ENCODE measurements at places on chromosomes 5 and 9.
A peak's percentile ranks its signal among the peaks of the same experiment; 100 is the strongest.

DNA sequence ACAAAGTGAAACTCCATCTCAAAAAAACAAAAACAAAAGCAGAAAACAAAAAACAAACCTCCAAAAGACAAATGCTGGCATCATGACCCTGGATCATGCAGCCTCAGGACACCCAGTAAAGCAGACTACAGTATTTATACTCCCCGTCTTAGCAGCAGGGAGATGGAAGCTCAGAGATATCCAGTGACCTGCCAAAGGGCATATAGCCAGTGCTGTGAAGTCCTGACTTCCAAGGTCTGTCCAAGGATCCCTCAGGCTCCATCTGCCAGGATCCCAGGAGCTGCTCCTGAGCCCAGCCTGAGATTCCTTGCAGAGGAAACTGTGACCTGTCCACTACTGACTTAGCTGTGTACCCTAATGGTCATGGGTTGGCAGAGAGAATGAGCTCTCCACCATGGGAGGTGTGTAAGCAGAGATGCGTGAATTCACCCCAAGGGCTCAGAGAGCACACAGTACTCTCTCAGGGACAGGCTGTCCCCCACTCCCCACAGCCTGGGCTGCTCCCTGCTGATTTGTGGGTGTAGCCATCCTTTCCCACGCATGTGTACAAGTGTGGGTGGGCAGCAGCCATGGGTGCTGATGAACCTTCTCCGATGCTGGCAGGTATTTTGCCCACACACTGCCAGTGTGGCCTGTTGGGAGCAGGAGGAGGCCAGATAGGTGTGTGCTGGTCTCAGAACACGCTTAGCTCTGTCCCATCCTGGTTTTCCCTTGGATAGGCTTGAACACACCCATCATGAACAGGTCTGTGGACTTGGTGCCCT lies 2.1 kb upstream of the WNK2 start:
- DNase-seq, result no peak

DNA sequence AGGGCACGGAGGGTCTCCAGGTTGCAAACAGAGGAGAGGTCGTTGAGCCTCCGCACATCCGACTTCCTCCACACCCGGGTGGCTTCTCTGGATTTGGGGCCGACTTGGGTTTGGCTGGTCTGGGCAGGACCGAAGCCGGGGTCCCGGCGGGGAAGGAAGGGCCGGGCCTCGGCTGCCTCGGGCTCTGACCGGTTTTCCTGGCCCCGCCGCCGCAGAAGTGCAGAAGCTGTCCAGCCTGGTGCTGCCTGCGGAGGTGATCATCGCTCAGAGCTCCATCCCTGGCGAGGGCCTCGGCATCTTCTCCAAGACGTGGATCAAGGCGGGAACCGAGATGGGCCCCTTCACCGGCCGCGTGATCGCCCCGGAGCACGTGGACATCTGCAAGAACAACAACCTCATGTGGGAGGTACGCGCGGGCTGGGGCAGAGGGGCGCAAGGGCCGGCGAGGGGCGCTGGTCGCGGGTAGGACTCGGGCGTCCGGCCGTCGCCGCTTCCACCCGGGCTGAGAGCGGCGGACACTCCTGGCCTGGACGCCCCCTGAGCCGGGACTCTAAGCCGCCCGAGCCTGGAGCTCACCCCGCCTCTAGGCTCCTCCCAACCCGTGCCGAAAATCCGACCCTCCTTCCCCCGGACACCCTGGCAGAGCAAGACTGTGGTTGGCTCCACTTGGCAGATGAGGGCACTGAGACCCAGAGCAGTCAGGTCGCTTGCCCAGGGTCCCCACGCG lies 2.2 kb downstream of the PRDM12 start:
- no peak for DNase-seq

GRCh38 chr9:93308676-93309075 lies 124.7 kb downstream of the WNK2 start:
- DNase-seq, result no peak

- DNase-seq, result peak; percentile 6
Observed at GRCh38 chr9:69325409-69326212, 596 bp downstream of the ENTREP1 start.

- peak; percentile 11 for DNase-seq
Observed at GRCh38 chr9:89154651-89155336, 23.8 kb downstream of the SHC3 start.

- no peak for DNase-seq
Observed at GRCh38 chr9:74958587-74958986, 5.9 kb upstream of the C9orf40 start.

GRCh38 chr5:171619196-171619595 lies 166.4 kb upstream of the SMIM23 start:
- DNase-seq, result no peak

- no peak for DNase-seq
Observed at GRCh38 chr5:147286296-147286695, 51.5 kb downstream of the STK32A start.

DNA sequence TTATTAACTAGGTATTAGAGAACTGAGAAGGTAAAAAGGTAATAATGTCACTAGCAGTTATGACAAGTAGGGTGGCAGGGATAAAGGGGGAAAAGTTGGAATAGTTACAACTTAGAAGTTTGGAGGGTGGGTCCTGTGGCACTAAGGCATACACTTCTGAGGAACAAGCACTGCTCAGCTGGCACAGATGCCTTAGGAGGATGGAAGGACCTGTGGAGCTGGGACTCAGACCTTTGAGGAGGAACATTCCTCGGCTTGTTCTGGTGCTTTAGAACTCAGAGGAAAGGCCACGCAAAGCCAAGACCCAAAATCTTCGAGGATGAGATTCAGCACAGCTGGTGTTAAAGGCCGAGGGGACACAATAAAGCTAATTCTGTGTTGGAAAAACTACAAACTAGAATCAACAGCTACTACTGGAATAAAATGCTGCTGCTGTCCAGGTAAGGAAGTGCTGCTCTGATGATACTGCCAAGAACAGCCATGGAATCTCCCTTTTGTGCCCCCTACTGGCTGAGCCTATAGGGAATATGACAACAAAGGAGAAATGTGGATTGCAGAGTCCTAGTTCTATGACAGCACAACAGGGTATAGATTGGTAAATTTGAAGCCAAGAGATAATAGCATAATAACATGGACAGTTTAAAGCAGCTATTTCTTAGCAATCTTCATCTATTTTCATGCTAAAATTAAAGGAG lies 126.7 kb downstream of the SLC25A46 start:
- peak; percentile 71 for DNase-seq

DNA sequence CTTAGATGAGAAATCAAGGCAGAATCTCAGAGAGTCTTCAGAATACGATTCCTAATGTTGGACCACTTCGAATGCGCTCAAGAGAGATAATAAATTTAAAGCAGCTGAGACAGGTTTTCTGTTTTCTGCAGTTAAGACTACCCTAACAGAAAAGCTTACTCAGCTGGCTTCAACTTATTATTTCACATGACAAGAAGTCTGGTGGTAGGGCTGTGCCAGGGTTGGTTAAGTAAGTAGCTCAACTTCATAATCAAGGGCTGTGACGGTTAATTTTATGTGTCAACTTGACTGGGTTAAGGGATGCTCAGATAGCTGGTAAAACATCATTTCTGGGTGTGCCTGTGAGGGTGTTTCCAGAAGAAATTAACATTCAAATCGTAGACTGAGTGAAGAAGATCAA lies 3.8 kb downstream of the GPR150 start:
- no peak for DNase-seq

All from KBM-7 (cell line).